Cortex of kidney (tissue), 1 donor: ENCODE measurements at places on chromosomes 13 and 19.

- DNase-seq: no peak
Measured at GRCh38 chr13:95603887-95604555, 40.5 kb downstream of the DZIP1 start.

DNA sequence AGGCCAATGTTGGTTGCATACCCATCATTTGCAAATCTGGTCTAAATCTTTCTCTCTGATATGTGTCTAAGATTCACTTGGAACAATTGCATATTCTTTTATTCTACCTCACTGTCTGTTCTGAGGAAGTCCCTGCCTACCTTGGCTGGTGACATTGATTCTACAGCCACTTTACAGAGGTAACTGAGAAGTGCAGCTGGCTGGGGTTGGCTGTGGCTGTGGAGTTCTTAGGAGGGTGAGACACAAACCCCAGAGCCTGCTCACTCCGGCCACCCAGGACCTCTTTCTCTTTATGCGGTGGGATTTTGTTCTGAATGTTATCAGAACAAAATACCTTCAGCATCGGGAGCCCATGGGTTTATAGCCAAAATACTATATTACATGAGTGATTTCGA is 54.5 kb upstream of the IRS2 start:
- no peak for DNase-seq

DNA sequence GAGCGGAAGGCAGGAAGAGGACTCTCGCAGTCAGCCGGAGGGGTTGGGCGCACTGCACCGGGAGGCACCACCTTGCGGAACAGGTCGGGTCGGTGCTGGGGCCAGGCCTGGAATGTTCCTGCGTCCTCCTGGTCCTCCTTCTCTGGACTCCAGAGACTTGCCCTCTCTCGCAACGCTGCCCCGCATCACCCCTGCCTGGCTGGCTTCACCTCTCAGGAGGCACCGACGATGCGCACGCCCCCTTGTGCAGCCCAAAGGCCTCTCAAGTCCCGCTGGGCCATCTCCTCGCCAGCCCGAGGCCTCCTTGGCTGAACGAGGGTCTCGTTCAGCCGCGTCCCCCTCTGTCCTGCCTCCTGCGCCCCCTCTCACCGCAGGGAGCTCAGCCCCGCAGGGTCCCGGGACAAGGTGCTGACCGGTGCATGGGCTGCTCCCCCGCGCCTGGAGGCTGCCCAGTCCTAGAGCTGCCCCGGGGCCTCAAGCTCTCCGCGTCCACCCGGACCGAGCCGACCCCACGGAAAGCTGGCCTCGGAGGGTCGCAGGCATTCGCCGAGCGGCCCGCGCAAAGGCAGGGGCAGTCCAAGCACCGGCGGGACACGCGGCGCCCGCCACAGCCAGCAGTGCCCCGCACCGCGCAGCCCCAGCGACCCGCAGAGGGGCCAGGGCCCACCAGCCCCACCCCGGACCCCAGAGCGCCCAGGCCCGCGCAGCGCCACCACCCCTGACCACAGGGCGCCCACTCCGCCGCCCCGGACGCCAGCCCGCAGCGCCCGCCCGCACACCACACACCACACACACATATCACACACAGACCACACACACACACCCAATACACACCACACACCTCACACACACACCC is 133.8 kb downstream of the CRYL1 start:
- no peak for DNase-seq

- DNase-seq: no peak
Measured at GRCh38 chr19:18674616-18675015, 8.9 kb upstream of the CRTC1 start.

- no peak for DNase-seq
Measured at GRCh38 chr13:20676213-20676612, 27.3 kb upstream of the IL17D start.

GRCh38 chr19:54478677-54479266 is 5.7 kb upstream of the CDC42EP5 start:
- no peak for DNase-seq

DNA sequence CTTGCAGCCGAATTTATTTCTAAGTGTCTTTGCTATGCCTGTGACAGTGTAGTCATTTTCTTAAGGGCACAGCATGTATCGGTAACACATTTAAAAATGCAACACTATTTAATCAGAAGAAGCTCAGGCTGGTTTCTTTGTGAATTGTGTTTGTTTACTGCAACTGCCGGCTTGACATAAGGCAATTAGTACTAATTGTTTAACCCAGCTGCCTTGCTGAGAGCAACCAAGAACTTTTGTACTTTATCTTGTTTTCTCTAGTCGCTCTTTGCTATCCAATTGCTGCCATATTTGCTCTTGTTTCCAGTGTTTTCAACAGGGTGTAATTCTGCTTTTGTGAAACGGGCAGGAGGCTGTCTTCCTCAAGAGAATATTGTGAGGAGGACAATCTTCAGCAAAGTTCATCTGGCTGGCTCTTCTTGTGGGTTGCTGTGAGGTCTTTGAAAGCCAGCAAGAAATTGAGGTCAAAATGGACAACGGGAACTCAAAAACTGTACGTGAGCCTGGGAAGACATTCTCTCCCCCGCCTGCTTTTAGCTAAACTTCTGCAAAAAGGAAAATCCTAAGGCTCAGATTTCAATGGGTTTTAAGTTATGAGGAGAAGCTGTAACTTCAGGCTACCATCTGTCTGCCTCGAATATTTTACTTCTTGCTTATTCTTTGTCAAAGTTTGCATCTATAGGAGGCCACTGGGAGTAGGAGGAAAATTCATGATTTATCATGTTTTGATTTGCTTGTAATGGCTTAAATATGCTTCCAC is 75.8 kb upstream of the TSHZ3 start:
- DNase-seq: no peak

GRCh38 chr13:108342369-108343289 is 73.1 kb downstream of the TNFSF13B start:
- no peak for DNase-seq

DNA sequence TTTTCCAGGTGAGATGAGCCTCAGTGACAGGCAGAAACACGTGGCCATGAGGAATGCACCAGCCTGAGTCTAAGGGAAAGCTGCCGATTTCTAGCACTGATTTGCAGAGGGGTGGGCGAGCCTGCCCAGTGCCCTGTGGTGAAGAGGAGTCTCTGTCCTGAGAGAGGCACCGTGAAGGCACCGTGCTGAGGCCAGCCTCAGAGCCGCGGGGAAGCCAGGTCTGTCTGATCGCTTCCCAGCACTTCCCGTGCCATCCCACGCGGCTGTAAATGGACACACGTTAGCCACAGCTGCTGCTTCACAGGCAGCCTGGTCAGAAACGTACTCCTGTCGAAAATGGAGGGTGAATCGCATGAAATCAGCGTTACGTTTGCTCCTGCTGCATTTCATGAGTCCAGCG is 79.8 kb downstream of the ATP11A start:
- DNase-seq: no peak

DNA sequence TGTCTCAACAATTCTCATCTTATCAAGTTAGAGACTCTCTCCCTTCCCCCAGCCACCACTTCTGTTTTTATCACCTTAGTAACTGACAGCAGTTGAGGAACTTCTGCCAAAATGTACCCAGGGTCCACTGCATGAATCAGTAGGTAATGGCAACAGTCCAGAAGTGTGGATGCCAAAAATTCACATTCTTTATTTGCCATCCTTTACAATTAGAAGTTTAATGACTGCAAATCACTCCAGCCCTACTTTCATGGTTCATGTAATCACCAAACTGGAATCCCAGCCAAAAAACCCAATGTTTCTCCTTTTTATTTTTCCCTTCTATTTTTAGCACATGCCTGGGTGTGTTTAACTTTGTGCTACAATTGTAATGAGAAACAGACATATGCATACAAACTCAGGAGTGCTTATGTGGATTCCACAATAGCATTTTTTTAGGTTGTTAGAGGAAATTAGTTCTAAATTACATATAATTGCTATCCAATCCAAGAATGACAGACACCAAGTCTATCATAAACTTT is 243.5 kb downstream of the RGCC start:
- DNase-seq: no peak

DNA sequence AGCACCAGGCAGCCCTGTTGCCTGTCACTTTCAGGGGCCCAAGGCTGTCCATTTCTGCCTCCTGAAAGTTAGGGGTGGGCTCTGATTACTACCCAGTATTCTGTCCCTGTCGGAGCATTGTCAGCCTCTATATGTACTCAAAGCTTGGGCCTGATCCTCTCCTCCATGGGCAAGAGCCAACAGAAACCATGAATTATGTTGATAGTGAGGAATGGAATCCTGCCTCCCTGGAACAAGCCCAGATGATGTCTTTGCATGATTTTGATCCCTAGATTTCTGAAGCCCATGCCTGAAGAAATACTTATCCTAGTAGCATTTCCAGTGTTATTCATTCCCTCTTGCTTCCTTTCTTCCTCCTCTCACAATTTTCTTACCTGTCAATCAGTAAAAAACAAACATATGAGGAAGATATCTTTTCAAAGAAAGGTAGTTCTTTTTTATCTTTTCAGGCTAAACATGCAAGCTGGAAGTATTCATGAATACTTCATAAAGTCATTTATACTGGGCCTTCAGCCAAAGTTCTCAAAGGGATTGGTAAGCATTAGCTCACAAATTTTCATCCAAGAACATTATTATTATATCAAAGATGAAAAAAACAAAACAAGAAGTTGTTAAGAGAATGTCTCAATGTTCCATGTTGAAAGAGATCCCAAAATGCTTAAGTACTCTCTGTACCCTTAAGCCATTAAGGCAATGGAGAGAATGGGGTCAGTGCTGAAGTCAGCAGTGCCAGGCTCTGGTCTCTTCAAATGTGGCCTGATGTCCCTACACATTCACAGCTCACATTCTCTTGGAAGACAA is 171.7 kb downstream of the NHLRC3 start:
- no peak for DNase-seq

DNA sequence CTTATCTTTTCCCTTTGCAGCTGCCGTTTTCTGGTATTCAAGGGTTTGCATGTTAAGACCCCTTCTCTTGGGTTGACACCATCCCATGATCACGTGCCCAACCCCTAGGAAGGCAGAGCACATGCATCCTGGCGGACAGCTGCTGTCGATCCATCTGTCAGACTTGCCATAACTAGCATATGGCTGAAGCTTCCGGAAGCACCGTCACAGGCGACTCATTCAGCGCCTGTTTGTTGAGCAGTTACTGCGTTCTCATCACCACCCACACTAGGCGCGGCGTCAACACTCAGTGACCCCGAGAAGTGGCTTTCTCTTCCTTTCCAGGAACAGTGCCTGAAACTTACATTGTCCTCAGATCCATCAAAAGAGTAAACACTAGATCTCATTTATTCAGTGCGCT is 93.6 kb downstream of the SOX1 start:
- DNase-seq: no peak

DNA sequence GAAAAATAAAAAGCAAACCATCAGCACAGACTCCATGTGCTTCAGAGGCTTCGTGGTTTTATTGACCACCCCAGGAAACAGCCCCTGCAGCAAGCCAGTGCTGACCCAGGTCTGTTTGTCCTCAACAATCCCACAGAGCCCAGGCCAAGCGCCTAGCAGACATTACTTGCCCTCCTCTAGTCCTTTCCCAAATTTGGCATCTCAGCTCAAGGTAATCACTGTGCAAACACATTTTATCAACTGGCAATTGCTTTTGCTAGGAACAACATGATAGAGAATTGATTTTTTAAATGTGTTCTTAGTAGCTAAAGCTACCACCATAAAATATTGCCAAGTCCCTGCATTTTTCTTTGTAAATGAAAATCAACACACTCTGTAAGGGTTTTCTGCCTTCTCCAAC is 121.8 kb downstream of the STOML3 start:
- DNase-seq: no peak

DNA sequence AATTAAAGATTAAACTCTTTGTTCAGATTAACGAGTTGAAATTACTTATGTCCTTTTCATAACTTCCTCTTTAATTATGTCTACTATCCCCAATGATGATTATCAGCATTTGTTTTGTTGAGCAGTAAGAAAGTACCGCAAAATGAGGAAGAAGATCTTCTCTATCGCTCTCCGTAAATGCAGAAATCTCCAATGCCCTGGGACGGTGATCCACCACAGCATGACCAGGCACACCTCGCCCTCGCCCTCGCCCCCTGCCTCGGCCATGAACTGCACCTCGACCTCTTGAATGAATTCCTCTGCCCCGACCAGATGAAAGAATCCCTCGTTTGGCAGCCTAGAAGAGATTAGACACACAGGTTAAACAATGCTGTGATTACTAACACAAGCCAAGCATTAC is 69.1 kb downstream of the RBM26 start:
- no peak for DNase-seq

DNA sequence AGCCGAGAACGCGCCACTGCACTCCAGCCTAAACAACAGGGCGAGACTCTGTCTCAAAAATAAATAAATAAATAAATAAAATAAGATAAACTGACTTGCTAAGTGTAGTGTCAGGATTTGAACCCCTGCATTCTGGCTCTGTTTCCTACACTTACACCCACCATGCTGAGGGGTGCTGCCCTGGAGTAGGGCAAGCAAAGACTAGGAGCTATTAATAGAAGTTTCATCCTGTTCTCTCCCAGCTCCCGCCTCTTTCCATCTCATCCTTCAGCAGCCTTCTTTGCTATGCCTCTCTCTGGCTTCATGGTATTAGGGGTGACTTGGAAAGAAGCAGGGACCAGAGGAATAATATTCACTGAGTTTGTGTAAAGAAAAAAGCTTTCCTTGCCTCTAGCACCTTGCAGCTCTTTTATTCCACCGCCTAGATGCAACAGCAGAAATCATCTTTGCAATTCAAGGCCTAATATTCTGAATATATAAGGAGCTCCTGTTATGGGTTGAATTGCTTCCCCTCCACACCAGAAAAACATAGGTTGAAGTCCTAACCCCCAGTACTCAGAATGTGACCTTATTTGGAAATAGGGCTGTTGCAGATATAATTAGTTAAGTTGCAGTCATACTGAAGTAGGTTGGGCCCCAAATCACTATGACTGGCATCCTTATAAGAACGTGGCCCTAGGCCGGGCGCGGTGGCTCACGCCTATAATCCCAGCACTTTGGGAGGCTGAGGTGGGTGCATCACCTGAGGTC is 8.7 kb upstream of the PLAUR start:
- no peak for DNase-seq

GRCh38 chr13:94292323-94292640 is 187.2 kb downstream of the DCT start:
- DNase-seq: no peak

- DNase-seq: no peak
Measured at GRCh38 chr19:48513289-48514122, 1.9 kb upstream of the LMTK3 start.

GRCh38 chr19:47187797-47188196 is 43.2 kb downstream of the BBC3 start:
- no peak for DNase-seq

GRCh38 chr13:102293723-102294122 is 108.1 kb downstream of the FGF14 start:
- DNase-seq: no peak

GRCh38 chr13:107422421-107422820 is 792.9 kb downstream of the LIG4 start:
- DNase-seq: no peak
